ENCODE measurements at places on chromosomes 6 and 20.

DNA sequence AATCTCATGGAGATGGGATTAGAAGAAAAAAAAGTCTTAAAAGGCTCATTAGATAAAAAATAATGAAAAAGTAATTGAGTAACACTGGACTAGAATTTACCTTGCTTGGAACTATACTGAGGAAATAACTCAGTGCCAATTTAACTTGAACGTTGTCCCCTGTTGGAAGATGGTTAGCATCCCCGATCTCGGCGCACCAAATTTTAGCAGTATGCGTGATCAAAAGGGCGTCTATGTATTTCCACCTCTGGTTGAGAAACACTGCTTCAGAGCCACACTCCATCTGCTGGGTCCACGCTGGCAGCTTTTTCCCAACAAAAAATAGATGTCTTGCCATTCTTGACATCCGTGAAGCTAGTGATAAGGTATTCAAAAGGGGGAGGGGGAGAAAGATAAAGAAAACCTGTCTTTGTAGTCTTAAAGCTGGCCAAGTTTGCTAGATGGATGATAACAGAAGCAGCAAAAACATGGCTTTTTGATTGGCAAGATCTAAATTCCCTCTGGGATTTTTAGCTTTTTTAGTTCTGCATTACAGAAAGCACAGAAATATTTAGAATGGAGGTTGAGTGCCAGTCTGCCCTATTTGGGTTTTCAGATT is 6.4 kb downstream of the HINT3 start:
- no peak for DNase-seq

DNA sequence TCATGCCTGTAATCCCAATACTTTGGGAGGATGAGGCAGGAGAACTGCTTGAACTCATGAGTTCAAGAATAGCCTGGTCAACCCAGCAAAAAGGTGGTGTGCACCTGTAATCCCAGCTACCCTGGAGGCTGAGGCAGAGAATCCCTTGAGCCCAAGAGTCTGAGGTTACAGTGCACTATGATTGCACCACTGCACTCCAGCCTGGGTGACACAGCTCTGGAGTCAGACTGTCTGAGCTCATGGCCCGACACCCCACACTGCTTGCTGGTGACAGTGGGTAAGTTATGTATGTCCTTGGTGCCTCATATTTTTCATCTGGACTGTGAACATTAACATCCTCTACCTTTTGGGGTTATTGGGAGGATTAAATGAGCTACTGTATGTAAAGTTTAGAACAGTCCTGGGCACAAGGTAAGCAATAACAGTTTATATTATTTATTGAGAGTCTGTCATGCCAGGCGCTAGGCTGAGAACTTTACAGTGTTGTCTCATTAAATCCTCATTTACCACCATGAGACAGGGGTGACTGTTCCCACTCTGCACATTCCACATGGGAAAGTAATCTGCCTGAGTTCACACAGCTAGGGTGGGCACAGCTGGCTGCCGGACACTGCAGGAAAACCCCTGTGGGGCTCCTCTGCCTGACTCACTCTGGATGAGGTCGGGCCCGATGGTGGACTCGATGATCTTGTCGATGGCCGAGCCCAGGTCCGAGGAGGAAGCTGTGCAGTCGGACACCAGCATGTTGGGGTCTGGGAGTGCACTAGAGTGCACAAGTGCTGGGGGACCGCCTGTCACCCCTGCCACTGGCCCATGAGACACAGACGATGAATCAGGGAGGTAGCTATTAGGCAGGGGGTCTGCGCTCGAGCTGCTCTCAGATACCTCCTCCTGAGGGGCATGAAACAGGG is 2.9 kb downstream of the ZNF335 start:
- peak; percentile 64 for DNase-seq

GRCh38 chr20:62624719-62625453 is 17.4 kb upstream of the SLCO4A1 start:
- DNase-seq: no peak

- DNase-seq: no peak
Measured at GRCh38 chr6:104843229-104843628, 16.5 kb downstream of the HACE1 start.

Measured in brain pericyte (primary cell).